ENCODE measurements at places on chromosomes 6 and 20.

GRCh38 chr6:170533792-170534191 lies 19.3 kb downstream of the PSMB1 start:
- no peak for DNase-seq

DNA sequence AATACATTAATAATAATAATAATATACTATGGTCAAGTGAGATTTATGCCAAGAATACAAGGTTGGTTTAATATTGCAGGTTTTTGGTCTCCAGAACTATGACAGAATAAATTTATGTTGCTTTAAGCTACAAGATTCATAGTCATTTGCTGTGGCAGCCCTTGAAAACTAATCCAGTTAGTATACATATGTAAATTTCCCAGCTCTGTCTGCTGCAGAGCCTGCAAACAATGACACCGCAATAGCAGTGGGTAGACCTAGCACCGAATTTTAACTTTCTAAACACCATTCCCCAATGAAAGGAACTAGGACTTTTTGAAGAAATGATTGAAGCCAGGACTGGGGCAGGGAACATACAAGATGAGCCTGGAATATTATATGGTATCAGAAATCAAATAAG lies 647.7 kb upstream of the NRSN1 start:
- DNase-seq: no peak

DNA sequence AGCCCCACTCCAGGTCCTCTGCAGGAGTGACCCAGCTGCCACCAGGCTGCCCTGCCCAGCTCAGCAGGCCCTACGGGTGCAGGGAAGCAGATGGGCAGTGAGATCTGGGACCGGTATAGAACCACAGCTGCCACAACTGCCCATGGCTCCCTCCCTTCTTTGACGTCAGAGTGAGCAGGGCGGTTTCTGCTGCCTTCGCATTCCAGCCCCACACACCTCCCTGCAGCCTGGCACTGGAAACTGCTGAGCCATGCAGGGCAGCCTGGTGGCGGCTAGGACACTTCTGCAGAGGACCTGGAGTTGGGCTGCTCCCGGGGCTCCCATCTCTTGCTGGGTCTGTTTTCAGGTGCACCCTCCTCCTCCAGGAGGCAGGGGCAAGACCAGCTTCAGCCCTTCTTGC lies 101.6 kb upstream of the CD93 start:
- DNase-seq: no peak

GRCh38 chr6:139369068-139369467 lies 5.4 kb downstream of the CITED2 start:
- no peak for DNase-seq

- DNase-seq: no peak
Observed at GRCh38 chr6:108968325-108969316, 120.4 kb downstream of the ARMC2 start.

DNA sequence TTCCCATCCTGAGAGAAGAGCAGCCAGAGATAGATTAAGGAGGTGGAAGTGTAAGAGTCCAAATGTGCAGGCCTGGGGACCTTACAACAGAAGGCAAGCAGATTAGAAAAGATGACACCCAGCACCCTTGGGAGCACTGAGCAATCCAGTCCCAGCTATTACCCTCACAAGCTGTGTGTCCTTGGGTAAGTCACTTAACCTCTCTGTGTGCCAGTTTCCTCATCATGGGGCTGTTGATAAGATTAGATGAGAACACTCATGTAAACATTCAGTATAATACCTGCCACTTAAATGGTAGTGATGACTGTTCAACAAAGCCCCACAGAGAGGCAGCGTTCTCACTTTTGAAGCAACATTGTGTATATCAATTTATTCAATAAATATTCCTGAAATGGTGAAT lies 114.8 kb upstream of the CST7 start:
- no peak for DNase-seq

- DNase-seq: no peak
Observed at GRCh38 chr6:14703586-14703985, 542.3 kb upstream of the JARID2 start.

- DNase-seq: no peak
Observed at GRCh38 chr6:23784301-23784919, 341.6 kb upstream of the NRSN1 start.

GRCh38 chr6:56359201-56359899 lies 112.0 kb upstream of the COL21A1 start:
- peak; percentile 80 for DNase-seq

DNA sequence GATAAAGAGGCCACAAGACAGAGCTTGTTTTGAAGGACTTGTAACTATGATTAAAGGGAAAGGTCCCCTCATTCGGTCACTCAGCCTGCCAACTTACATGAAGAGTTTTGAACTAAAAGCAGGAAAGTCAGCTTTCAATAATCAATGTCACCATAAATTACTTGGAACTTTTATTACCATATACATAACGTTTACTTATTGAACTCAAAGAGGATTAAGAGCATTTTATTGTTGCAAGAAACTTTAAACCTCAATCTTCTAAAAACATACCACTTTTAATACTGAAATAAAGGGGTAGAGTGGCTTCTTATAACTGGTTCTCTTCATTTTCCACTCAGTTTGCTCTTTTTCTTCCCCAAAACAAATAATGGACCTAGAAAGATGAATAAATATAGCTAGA lies 65.1 kb downstream of the CNKSR3 start:
- no peak for DNase-seq

GRCh38 chr20:16189371-16189770 lies 383.9 kb downstream of the KIF16B start:
- DNase-seq: no peak

GRCh38 chr6:50305660-50306059 lies 255.9 kb upstream of the DEFB112 start:
- no peak for DNase-seq

DNA sequence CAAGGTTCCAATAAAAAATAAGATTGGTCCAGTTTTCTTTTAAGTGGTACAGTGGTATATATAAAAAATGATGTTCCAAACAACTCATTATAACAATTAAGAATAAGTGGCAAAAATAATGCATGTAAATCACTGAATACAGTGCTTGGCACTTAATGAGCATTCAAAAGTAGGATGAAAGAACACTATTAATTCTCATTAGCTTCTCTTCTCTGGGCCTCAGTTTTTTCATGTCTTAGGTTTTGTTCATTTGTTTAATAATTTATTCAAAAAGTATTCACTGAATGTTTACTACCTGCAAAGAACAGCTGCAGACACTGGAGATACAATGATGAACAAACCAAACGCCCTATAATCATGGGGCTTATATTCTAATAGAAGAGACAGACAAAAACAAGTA lies 21.1 kb downstream of the BCL2L1 start:
- no peak for DNase-seq

GRCh38 chr6:1255636-1256365 lies 56.1 kb upstream of the FOXQ1 start:
- no peak for DNase-seq

DNA sequence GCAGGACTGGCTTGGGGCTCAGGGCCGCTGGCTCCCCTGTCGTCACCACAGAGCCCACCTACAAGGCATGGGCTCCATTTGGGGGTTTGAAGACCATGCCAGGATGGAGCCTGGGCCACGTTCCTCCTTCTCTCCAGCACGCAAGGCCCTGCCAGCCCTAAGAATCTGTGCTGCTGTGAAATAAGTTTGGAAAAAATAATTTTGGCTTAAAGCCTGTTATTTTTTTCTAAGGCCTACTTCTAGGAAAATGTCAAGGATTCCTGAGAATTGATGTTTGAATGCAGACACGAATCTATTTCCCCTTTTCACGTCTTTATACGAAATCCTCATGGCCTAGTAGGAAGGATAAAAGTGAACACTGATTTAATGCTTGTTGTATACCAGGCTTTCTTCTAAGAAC lies 107.5 kb downstream of the LRFN2 start:
- no peak for DNase-seq

All from dermis microvascular lymphatic vessel endothelial cell (primary cell).